ENCODE measurements at places on chromosomes 6 and 20. TPM values are rescaled to one million over a fixed set of nuclear protein-coding genes. Genes with fewer than 3 reads are reported as not detected.

The TCF15 gene
- not detected for total RNA-seq

The CHRNA4 gene
- total RNA-seq, result not detected

The RAET1L gene
- total RNA-seq, result not detected

The TCP1 gene
- 217 TPM for total RNA-seq

The COL12A1 gene
- 328 TPM for total RNA-seq
